CD4-positive, alpha-beta T cell treated with Interleukin-17A for 1 hour (primary cell): ENCODE measurements at places on chromosomes 4 and X.

GRCh38 chrX:39017716-39018115 is 216.5 kb downstream of the MID1IP1 start:
- no peak for DNase-seq

GRCh38 chr4:127997534-127998388 is 32.6 kb downstream of the ABHD18 start:
- peak; percentile 19 for DNase-seq

DNA sequence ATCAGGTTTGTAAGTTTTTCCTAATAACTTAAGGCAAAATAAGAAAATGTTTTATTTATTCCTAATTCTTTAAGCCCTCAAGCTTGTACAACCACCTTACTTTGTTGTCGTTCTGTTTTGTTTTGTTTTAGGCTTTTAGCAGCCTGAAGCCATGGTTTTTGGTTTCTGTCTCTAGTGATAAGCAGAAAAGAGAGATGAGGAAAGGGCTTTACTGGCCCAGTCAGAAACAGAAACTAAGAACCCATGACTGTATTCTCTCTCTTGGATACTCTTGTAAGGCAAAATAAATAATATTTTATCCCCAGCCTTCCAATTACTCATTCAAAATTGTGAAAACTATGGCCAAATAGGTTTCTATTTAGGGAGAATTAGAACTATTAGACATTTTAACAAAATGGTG is 29.4 kb downstream of the TBC1D19 start:
- DNase-seq = no peak

GRCh38 chrX:72255445-72255844 is 16.6 kb upstream of the ERCC6L start:
- DNase-seq = no peak

GRCh38 chrX:56728752-56729151 is 291 bp upstream of the NBDY start:
- DNase-seq = peak; percentile 38

- no peak for DNase-seq
Observed at GRCh38 chrX:149987613-149988012, 49.3 kb upstream of the EOLA2 start.

DNA sequence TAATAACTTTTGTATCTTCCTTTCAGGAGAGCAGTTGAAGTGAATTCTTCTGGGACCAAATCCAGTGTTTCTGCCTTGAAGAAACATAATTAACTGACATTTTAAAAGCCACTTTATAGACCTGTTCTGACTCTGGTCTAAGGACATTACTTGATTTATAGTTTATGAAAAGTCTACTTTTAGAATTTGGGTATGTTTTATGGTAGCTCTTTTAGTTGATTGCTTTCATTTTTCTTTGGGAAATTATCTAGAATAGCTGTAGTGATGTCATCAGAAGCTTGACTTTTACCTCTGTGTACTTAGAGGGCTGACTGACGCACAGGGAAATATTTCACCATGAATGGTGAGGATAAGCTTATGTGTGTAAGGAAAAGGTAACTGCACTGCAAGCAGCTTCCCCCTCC is 131.8 kb upstream of the LIMCH1 start:
- DNase-seq = no peak

DNA sequence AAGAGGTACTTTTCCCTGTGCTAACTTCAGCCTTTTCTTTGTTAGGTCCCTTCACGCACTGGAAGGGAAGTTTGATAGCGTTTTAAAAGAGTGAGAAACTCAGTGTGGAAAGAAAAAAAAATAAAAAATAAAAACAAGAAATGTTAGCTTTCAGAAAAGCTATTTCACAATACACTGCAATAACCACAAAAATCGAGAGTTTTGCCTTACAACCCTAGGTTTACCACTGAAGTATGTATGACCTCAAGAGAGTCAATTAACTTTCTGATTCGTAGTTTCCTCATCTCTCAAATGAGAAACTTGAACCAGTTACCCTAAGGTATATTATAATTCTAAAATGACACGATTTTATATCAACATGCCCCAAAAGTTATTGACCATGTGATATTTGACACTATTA is 93.9 kb upstream of the JADE1 start:
- no peak for DNase-seq

- no peak for DNase-seq
Observed at GRCh38 chr4:184039963-184040383, 134.9 kb downstream of the STOX2 start.

- no peak for DNase-seq
Observed at GRCh38 chr4:166121897-166122296, 248.9 kb downstream of the TLL1 start.

DNA sequence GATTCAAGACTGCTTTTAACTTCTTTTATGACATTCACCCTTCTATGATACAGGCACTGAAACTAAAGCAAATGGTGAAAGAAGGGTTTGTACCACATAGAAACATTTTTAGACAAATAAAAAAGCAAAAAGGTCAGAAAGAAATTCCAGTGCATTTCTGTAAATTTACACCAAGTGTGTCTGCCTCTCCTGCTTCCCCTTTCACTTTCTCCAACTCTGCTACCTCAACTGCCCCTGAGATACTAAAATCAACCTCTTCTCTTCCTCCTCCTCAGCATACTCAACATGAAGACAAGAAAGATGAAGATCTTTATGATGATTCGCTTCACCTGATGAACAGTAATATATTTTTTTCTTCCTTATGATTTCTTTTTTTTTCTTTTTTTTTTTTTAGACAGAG is 187.9 kb downstream of the LRBA start:
- no peak for DNase-seq

GRCh38 chr4:163941221-163941905 is 446.9 kb downstream of the TMA16 start:
- DNase-seq = no peak

DNA sequence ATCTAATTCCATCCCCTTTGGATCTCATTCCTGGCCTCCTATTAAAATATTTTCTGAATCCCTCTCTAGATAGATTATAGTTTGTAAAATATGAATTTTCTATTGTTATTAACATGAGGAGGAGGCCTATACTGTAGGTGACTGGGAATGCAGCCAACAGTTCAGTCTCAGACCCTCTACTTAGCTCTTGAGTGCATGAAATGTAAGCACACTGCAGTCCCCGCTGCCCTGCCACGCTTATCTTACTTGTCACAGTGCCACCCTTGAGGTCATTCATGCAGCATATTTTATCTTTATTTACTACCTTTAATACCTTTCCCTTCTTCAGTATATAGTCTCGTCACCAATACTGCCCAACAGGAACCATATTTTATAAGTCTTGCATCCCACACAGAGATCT is 151.0 kb downstream of the CAMK2D start:
- DNase-seq = no peak

DNA sequence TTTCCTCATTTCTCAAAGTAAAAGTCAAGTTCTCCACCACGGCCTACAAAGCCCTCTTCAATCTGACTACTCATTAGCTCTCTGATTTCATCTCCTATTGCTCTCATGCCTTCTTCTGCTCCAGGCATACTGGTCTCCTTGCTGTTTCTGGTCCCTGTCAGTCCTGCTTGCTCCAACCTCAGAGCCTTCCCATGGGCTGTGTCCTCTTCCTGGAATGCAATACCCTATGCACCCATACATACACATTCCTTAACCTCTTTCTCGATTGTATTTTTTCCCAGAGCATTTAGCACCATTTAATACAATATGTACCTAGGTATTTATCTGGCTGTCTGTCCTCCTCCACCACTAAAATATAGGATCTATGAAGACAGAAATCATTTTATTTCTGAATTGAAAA is 385.2 kb downstream of the GASK1B start:
- DNase-seq = no peak

DNA sequence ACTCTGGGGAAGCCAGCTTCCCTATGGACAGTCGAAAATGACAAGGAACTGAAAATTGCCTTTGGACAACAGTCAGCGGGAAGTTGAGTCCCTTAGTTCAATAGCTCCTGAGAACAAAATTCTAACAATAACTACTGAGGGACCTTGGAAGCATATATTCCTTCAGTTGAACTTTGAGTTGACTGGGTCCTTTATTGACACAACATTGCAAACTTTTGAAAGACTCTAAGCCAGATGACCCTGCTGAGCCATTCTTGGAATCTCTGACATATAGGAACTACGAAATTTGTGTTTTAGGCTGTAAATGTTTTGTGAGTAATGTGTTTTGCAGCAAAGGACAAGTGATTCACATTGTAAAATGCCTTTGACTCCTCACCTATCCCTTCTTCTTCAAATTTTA is 548.8 kb upstream of the LCORL start:
- DNase-seq = no peak

GRCh38 chr4:97656044-97656720 is 487.1 kb downstream of the STPG2 start:
- no peak for DNase-seq

DNA sequence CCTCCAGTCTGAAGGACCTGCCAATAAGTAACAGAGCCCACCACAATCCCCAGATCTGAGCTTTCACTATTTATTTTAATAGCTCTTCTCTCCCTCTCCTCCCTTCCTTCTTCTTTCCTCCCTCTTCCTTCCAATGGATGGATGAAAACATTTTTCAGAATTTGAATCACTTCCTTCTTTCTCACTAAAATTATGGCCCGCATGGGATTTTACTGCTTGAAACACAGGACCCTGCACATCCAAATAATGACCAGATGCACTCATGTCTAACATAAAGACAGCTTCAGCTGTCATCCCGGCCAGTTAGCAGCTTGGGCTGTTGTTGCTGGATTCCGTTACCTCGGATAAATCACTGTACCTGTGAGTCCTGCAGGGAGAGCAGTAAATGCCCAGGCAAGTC is 5.4 kb upstream of the PHEX start:
- no peak for DNase-seq

- no peak for DNase-seq
Observed at GRCh38 chr4:122643257-122643656, 22.4 kb upstream of the IL21 start.

GRCh38 chr4:85722807-85723206 is 247.9 kb downstream of the ARHGAP24 start:
- no peak for DNase-seq

- DNase-seq = no peak
Observed at GRCh38 chrX:54785901-54786300, 12.2 kb downstream of the ITIH6 start.

DNA sequence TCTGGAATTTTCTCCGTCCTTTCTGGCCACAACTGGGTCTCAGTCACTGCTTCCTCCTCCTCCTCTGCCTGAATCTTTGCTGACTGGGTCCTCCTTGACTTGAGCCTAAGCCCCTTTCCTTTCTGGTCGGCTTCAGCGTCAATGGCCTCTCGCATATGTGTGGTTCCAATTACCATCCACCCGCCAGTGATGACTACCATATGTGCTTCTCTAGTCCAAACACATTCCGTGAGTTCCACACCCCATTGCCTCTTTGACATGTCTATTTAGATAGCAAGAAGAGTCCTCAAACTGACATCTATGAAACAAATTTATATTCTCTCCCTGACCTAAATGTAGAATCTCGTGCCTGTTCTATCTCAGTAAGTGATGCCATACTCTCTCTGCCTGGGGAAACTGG is 19.8 kb downstream of the MXRA5 start:
- DNase-seq = no peak

DNA sequence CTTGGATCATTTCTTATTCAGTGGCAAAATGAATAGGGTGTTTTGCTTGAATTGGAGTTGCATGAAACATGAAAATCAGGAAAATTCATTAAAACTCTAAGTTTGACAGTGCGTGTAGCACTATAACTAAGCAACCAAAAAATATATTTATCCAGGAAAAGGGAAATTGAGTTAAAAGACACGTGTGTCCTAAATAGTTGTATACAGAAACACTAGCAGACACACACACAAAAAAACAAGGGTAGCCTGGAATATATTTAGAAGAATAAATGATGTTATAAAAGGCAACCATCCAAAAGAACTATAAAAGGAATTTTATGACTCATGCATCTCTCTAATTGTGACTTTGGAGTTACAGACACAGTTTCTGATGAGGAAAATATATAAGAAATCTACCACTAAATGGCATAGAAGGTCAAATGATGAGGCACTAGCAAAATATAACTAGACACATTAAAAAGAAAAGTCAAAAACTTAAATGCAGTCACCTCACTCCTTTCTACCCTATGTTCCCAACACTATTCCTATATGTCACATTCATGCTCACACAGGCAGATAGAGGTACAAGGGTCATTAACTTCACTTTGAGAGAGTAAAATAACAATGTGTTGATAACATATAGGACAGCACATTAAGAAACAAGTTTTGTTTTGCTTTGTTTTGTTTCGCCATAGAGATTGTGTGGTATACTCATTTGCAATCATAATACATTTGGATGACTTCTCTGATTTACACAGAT is 793.6 kb upstream of the INTU start:
- no peak for DNase-seq

DNA sequence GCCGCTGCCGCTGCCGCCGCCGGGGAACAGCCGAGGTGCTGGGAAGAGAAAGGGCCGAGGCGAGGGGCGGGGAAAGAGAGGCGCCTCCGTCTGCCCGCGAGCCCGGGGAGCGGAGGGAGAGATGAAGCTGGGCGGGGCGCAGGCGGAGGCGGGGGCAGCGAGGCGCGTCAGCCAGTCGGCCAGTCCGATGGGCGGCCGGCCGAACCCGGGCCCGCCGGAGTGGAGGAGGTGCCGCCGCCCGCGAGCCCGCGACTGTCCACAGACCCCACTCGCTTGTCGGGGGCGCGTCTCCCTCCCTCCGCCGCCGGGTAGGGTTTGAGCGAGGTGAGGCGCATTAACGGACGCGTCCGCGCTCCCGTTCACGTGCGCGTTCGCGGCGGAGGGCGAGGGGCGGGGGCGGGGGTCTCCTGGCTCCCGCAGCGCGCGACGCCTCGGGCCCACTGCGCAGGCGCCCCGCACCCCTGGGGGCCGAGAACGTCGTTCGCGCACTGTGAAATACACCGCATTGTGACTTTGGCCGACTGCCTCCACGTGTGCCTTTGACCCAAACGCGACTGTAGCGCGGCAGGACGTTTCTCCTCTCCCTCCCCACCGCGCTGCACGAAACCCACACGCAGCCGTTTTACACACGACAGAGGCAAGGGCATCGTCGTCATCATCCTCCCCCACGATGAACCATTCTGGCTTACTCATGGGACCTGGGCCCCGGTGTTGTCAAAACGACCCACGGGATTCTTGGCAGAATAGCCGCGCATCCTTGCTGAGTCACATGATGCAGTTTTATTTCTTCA is at the start of gene NUDT11:
NUDT11 (minus strand) TSS at position 92 of the 791 bp plus-strand sequence. CDS start 148 bp downstream, outside the sequence.
- peak; percentile 25 for DNase-seq

DNA sequence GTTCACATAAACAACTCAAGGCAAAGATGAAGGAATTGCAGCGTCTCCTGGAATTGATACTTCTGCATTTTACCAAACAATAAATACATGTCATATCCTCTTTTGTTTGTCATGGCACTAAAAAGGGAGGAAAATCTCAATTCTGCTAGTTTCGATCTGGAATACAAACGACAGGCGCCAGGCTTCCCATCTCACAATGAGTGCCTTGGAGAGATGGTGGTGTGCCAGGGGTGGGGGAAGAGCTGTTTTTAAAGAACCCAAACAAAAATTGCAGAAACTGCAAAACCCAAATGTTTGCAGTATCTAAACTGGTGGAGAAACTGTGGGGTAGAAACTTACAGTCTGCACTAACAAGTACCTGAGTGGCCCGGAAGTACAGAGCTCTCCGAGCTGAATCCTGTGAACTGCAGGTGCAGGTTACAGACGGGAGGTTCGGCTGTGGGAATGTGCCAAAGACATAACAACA is 53.0 kb upstream of the KLF3 start:
- no peak for DNase-seq
